A172 (cell line): ENCODE measurements at places on chromosomes 5 and 9. TPM values are rescaled to one million over a fixed set of nuclear protein-coding genes. Genes with fewer than 3 reads are reported as not detected.

DNA sequence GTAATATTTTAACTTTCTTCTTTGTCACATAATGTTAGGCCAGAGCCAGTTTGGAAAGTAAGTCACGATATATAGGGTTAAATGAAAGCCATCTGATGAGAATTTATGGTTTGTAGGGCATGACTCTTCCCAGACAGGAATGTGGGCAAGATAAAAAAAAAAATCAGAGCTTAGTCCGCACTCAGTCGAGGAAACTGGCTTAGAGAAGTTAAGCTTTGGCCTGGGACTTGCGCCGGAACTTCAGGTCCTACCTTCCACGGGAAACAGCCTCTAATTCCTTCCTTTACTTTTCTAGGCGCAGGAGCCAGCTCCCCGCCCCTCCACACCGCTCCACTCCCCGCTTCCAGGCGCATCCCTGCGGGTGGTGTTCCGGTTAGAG is 475 bp downstream of the DDX31 start:
- DNase-seq, result peak; percentile 69

TOR1A gene
- total RNA-seq, result 47.8 and 53.2 TPM in 2 replicates

GRCh38 chr5:150442699-150443080 is 6.8 kb downstream of the RPS14 start:
- DNase-seq, result no peak

SAXO1 gene
- not detected in 2 replicates for total RNA-seq

C9orf50 gene
- total RNA-seq, result not detected in 2 replicates

DNA sequence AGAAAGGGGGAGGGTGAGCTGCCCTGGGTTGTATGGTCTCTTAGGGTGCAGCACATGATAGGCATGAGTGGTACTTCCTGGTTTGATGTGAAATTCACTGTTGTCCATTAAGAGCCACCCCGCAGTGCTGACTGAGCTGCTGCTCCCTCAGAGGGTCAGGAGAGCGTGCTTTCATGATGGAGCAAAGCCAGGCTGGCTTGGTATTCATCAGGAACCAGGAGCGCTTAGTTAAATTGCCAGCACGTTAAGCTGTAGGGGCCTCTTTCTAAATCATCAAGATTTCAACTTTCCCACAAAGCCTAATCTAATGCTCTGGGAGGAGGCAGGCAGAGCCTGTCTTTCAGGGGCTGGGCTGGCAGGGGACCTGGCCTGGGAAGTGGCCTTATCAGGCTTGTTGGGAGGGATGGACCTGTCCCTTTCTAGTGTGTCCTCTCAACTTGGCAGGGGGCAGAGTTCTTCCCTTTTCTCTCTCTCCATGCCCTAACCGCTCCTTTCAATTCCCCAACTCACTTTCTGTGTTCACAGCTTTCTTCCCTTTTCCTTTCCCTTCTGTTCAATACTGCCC is 7.9 kb downstream of the CYSTM1 start:
- peak; percentile 64 for DNase-seq

- peak; percentile 83 for DNase-seq
Measured at GRCh38 chr5:174531782-174532191, 192.6 kb upstream of the MSX2 start.

SPINK4 gene
- total RNA-seq, result not detected in 2 replicates

DNA sequence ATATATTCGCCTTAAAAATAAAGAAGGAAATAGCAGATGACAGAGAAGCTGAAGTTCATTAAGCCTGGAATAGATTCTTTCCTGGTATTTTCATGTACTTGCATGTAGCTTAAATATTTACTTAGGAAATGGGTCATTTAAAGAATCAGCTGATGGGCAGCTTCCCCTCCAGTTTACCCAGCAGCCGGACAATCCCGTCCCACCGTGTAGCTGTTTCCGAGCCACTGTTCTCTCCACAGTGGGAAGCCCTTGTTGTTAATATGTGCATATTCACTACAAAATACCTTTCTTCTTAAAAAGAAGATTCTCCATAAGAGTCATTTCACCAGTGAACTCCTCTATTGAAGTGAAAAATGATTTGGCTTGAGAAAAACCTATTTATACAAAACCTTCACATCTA is 187.0 kb downstream of the FANCC start:
- no peak for DNase-seq

GRCh38 chr9:82281066-82281465 is 292.5 kb downstream of the SPATA31D1 start:
- no peak for DNase-seq

PRDM9 gene
- total RNA-seq, result not detected in 2 replicates

- no peak for DNase-seq
Measured at GRCh38 chr5:68225188-68225910, 9.8 kb downstream of the PIK3R1 start.

DNA sequence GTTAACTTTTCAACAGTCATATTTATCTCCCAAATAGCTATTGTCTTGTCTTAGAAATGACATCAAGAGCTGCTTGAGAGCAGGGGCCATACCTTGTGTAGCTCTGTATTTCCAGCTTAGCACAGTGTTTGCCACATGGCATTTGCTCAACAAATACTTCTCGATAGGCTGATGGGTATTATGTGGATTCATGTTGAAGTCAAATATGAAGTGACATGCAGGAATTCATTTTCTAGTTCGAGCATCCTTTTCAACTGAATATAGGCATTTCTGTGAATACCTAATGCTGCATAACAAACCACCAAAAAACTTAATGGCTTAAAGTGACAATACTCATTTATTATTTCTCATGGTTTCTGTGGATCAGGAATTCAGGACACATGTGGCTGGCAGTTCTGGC is 125.6 kb downstream of the TLE1 start:
- no peak for DNase-seq

- peak; percentile 54 for DNase-seq
Measured at GRCh38 chr5:175778951-175779503, 92.4 kb upstream of the CPLX2 start.

DNA sequence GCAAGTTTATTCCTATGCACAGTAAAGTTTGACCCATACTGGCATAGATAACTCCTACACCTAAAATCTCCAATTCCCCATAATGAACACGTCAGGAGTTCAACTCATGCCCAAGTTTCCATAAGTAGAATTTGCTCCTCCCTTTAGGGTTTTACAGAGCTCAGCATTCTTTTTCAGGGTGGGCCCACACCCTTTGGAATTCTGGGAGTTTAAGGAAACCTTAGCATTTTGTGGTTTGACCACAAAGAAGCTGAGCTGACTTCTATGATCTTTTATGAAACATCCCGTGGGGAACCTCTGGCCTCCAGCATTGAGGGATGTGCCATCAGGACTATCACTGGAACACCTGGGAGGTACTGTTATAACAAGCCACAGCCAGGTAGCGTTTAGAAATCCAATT is 220.6 kb upstream of the MAP3K1 start:
- peak; percentile 45 for DNase-seq

DNA sequence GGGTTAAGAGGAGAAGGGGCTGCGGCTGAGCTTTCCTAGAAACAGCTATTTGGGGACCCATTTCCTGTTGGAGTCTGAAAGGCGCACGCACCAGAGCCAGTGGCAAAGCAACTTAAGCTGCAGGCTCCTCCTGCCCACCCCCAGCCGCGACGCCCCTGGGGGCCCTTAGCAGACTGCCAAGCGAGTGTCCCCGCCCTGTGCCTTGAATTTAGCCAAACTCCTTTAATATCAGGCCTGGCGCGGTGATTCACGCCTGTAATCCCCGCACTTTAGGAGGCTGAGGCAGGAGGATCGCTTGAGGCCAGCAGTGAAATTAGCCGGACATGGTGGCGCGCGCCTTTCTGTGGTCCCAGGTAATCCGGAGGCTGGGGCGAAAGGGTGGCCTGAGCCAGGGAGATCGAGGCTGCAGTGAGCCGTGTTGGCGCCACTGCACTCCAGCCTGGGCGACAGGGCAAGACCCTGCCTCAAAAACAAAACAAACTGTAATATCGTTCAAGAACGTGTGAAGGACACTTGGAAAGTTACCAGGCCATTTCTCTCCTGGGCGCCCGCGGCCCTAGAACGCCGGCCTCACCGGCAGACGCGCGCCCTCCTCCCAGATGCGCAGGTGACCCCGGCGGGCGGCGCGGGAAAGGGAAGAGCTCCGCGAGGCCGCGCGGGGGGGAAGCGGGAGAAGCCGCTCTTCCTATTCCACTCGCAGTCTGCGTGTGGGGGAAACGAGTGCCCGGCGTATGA is 1.0 kb upstream of the F2R start:
- no peak for DNase-seq

GRCh38 chr9:76703270-76703669 is 61.0 kb upstream of the PCA3 start:
- DNase-seq, result no peak

GRCh38 chr5:15566789-15567188 is 66.8 kb downstream of the FBXL7 start:
- no peak for DNase-seq

DNA sequence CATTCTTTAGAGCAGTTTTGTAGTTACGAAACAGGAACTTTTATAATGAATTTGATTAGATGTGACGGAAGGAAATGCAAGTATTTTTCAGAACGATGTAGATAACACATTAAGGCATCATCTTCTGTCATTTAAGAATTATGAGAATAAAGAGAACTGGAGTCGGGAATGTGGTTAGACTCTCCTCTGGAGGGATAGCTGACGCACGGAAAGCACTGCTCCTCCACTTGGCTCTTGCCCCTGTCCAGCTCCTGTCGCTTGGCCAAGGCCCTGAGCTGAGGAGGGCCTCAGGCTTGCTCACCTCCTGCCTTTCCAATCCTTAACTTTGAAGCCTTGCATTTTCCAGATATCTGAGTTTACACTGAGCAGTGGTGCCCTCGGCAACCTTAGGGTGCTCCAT is 60.5 kb downstream of the MAP1B start:
- DNase-seq, result no peak

GRCh38 chr5:146647656-146648199 is 131.7 kb upstream of the GPR151 start:
- DNase-seq, result no peak

PCDHA9 gene
- 0.07 TPM in 1 of 2 replicates, not detected in the other for total RNA-seq
